ENCODE measurements at places on chromosomes 12 and 14. TPM values are rescaled to one million over a fixed set of nuclear protein-coding genes. Genes with fewer than 3 reads are reported as not detected.

Gene VWF
- total RNA-seq = 54.3 TPM

Gene KRT2
- total RNA-seq = 1.3 TPM

Gene PLEKHD1
- total RNA-seq = 7.6 TPM

GRCh38 chr12:69090722-69091121 lies 148.6 kb upstream of the CPSF6 start:
- no peak overlapping the region for H3K27ac ChIP-seq
- no peaks in the 10 kb centered on the region for H3K27me3 ChIP-seq
- DNase-seq = no peak
- H3K36me3 ChIP-seq = no peaks in the 10 kb centered on the region
- peaks cover 16% of the 10 kb centered on the region for H3K4me1 ChIP-seq

- no peak for DNase-seq
- no peaks in the 10 kb centered on the region for H3K27me3 ChIP-seq
- peaks cover 33% of the 10 kb centered on the region for H3K4me1 ChIP-seq
- H3K4me3 ChIP-seq = peak overlapping the region; percentile 69
These were observed 1.1 kb downstream of the PAPLN start for GRCh38 chr14:73238424-73238852.

DNA sequence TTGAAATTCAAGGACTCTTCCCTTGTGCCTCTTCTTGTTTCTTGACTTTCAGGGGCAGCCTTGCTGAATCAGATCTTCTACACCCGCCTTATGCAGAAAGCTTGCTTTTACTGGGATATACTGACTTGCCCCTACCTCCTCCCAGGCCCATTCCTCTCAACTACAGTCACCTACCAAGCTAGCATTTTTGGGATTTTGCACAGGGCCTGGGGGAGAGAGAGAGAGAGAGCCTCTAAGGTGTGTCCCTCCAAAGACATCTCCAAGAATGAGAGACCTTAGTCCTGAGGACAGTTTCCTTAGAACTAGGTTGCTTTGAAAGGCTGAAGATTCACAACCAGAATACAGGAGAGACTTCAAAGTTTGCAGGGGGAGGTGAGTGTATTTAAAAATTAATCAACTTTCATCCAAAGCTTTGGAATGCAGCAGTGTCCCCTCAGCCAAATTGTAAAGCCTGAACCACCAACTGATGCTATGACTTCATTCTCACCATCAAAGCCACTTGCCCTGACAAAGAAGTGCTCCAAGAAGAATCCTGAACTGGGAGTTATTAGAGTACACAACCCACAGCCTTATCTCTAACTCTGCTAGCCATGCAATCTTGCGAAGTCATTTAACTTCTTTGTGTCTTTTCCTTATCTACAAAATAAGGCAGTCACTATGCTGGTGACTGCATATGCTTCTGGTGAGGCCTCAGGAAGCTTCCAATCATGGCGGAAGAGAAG lies 96.1 kb upstream of the EGLN3 start:
- H3K27me3 ChIP-seq = no peaks in the 10 kb centered on the region
- no peak overlapping the region for H3K4me3 ChIP-seq
- no peaks in the 10 kb centered on the region for H3K4me1 ChIP-seq

GRCh38 chr14:76354310-76354709 lies 21.6 kb upstream of the ESRRB start:
- H3K27me3 ChIP-seq = no peaks in the 10 kb centered on the region
- H3K36me3 ChIP-seq = no peaks in the 10 kb centered on the region
- no peak for DNase-seq

DNA sequence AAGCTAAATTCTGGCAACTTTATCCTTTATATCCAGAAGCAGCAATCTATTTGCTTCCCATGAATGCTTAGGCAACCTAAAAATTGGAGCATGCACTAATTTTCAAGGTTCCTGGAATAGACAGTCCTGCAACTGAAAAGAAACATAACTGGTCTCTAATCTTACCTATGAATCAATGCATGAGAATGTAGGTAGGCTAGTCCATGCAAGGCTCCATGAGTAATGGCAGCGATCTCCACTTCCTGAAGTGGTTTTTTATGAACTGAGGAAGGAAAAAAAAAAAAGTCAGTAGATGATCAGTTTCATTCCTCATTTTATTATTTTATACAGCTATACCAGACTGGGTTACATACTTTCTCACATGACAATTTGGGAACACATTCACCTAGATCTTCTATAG lies 102.0 kb downstream of the PEBP1 start:
- peaks cover 5% of the 10 kb centered on the region for H3K36me3 ChIP-seq
- H3K4me3 ChIP-seq = no peak overlapping the region
- no peaks in the 10 kb centered on the region for H3K4me1 ChIP-seq
- H3K27ac ChIP-seq = no peak overlapping the region

Data from thyroid gland (tissue), 4 donors.